ENCODE measurements at places on chromosomes 7 and 10.

DNA sequence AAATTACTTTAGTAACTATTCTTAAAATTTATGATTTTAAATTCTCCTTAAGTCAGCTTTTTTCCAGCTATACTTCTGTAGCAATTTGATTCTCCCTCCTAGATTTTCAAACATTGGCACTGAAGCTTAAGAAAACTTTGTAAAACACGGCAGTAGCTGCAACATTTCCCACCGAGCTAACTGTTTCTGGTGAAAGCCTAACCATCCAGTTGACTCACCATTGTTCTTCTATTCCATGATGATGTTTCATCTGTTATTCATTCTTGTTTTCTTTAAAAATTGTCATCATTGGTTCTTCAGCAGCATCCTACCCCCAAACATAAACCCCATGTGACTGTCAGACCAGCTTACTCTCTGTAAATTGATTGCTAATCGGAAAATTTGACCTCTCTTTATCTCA, 312.3 kb downstream of the DGKB start:
- DNase-seq, result no peak

GRCh38 chr7:158606129-158606528, 18.5 kb upstream of the PTPRN2 start:
- DNase-seq, result no peak

DNA sequence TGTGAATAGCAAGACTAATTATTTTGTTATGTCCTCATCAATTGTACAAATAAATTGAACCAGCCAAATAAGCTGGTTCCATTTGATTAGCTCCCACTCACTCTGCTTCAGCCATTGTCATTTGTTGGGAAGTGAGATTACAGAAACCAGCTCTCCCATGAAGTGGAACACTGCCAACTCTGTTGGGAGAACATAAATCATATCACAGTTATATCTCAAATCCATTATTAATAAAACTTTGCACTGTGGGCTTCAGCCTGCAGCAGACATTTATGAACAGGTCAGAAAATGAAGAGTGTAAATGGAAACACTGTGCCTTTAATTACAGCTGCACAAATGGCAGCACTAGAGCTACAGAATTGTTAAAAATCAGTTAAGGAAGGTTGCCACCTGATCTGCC, 46.7 kb upstream of the TEX47 start:
- no peak for DNase-seq

DNA sequence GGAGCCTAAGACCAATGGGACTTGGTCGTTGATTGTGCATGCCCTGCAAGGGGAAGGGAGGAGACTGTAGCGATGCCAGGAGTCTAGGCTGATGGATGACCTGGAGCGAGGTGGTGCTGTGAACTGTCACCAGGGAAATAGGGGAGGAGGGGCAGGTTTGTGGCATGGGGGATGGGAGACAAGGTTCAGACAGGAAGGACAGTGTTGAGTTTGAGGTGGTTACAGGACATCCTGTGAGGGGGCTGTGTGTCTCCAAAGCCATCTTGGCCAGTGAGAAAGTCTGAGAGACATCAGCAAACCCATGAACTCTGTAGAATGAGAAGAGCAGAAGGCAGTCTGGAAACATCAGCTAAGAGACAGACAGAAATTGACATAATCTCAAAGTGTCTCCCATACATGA, 38.5 kb upstream of the KDM7A start:
- no peak for DNase-seq

- DNase-seq, result no peak
Observed at GRCh38 chr10:70254778-70255328, 21.6 kb upstream of the PPA1 start.

DNA sequence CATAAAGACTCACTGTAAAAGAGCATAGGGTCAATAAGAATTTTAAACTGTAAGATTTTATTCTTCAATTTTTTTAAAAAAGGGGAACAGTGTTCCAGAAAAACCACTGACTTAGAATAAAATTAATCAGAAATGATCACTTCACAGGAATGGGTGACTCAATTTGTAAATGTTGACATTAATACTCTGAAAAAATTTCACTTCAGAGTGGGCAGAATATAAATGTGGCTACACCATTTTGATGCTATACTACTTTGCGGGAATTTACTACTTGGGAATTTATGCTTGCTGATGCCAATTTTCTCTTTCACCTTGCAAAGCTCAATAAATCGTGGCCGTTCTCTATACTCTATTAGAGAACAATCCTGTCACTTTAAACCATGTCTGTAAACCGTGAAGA, 126.9 kb downstream of the HIBADH start:
- no peak for DNase-seq

DNA sequence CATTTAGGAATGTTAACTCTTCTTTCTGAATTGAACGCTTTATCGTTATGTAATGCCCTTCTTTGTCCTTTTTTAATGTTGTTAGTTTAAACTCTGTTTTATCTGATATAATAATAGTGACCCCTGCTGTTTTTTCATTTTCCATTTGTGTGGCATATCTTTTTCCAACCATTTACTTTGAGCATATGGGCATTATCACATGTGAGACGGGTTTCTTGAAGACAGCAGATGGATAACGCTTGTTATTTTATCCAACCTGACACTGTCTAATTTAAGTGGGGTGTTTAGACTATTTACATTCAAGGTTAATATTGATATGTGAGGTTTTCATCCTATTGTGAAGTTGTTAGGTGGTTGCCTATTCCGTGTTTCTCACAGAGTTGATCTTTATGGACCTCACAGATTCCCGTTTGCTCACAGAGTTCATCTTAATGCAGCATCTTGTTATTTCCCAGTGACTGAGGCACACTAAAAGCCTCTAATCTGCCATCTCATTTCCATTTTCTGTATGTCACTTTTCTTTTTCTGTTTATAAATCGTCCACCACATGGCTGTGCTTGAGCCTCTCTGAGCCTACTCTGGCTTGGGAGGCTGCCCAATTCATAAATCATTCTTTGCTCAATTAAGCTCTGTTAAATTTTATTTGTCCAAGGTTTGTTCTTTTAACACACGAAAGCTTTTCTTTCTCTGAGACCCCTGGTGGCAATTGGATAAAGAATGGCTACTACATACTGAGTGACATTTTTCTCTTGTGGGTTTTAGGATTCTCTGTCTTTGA, 286.2 kb downstream of the HTR7 start:
- no peak for DNase-seq

DNA sequence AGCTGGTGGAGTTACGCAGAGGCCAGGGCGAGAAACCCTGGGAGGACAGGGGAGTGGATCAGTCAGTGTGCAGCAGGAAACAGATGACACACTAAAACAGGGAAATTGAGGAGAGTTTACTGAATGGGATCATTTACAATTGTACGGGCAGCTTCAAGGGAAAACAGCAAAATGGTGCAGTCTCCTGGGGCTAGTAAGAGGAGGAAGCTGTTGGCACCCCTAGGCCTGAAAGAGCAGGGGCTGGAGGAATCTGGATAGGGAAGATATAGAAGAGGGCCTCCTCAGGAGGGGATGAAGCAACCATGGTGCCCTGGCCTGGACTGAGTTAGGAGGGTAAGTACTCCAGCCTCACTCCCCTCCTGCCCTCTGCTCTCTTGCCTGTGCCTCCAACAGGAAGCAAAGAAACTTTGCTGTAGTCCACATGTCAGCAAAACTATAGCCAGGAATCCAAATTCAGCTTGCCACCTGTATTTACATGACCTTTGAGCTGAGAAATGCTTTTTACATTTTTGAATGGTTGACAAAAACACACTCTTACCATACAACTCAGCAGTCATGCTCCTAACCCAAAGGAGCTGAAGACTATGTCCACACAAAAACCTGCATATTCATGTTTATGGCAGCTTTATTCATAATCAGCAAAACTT, 52.3 kb upstream of the OPN4 start:
- no peak for DNase-seq

GRCh38 chr7:24587853-24588252, 14.6 kb downstream of the PALS2 start:
- DNase-seq, result peak; percentile 88

GRCh38 chr7:50312250-50313162, 8.0 kb downstream of the IKZF1 start:
- peak; percentile 57 for DNase-seq

GRCh38 chr7:2248984-2249694, 7.1 kb downstream of the NUDT1 start:
- no peak for DNase-seq

DNA sequence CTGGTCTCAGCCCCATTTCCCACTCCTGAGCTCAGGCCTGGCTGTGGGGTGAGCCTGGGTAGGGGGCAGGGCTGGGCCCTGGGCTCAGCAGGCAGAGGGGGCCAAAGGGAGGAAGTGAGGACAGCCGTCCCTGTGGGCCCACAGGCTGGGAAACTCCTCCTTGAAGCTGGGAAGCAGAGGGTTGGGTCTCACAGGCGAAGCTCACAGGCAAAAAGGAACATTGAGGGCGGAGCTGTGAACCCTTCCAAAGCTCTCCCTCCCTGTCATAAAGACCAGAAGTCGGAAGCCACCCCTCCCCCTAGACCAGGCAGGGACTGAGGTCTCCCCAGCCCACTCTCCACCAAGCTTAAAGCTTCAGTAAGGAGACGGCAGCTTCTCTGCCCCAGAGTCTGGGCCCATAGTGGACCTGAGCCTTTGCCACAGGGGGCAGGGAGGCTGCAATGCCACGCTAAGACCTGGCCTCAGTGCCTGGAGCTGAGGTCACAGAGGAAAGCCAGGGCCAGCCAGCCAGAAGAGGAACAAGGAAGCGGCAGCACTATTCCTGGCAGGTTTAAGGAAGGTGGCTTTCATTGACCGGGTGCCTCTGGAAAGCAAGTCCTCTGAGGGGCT, 1.0 kb upstream of the KCP start:
- no peak for DNase-seq

DNA sequence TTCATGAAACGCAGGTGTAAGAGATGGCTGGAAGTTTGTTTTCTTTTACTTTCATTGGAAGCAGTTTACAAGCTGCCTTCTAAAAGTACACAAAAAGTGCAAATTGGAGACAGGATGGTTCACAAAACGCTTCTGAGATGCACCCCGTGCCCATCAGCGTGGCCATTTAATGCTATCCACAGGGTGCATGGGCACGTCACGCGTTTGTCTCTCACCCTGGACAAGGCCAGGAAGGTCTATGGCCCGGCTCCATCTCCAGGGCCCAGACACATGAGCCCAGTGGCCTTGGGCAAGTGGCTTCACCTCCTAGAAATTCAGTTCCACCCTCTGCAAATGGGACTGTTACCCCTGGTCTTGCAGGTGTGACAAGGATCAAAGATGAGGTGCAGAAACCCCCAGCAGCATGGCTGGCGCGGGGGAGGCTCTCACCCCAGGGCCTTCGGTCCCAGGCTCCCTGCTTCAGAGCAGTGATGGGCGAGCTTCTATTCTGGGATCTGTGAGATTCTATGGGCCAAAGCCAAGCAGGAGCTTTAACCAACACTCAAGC, 60.8 kb upstream of the EBF3 start:
- no peak for DNase-seq

GRCh38 chr7:138987686-138988085, 6.5 kb upstream of the KIAA1549 start:
- no peak for DNase-seq

- DNase-seq, result no peak
Observed at GRCh38 chr10:42754155-42755027, 28.2 kb upstream of the BMS1 start.

- no peak for DNase-seq
Observed at GRCh38 chr7:20383351-20383750, 52.7 kb downstream of the ITGB8 start.

DNA sequence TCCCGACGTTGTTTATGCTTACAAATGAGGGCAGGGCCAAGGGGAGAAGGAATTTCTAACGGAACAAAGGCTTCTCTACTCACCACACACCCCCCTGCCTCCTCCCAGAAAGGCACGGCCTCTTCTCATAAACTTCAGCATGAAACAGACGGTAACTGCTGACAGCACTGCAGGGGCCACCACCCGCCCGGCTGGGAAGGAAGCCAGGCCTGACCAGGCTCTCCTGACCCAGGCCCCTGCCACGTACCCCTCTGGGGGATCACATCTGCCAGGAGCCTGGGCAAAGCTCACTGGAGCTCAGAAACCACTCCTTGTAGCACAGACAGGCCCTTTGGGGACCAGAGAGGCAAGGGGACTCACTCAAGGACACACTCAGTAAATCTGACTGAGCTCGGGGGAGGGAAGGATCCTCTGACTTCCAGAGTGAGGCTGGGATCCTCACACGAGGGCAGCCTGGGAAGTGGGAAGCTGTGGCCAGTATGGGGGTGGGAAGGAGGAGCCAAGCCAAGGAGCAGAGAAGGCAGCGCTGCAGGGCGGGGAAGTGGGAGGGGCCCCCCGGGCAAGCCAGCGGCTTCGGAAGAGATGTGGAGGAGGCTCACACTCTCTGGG, 46.1 kb downstream of the ZCCHC24 start:
- no peak for DNase-seq

- no peak for DNase-seq
Observed at GRCh38 chr10:70889291-70889690, 926 bp upstream of the PCBD1 start.

DNA sequence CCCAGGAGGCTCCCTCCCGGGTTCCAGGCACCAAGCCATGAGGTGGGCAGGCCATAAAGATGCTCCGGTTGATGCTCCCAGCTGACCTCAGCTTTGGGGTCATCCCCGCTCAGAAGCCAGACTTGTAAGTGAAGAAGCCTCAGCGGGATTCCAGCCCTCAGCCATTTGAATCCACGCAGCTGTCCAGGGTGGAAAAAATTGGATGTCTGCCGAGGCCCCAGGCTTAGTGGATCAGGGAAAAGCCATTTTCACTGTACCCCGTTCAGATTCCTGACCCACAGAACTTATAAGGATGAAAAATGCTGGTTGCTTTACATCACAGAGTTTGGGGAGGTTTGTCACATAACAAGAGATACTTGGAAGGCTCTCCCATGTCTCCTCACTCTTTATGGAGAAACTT, 49.2 kb upstream of the CPN1 start:
- DNase-seq, result no peak

DNA sequence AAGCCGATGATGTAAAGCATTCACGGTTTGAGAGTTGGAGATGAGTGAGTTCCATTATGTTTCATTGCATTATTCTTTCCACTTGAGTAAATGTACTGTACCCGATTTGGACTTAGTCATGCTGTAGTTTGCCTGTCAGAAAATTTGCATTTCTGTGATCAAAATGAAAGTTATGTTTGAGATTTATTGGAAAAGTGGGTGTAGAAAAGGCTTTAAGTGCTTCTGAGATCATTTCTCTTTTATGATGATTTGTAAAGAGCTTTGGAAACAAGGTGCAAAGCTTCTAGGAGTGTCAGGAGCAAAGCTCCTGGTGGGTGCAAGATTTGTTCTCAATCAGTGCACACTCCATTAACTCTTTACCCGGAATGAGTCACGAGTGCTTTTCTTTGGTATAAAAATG, 204.1 kb upstream of the POM121L12 start:
- no peak for DNase-seq

GRCh38 chr10:30675791-30676718, 46.5 kb upstream of the LYZL2 start:
- DNase-seq, result no peak

DNA sequence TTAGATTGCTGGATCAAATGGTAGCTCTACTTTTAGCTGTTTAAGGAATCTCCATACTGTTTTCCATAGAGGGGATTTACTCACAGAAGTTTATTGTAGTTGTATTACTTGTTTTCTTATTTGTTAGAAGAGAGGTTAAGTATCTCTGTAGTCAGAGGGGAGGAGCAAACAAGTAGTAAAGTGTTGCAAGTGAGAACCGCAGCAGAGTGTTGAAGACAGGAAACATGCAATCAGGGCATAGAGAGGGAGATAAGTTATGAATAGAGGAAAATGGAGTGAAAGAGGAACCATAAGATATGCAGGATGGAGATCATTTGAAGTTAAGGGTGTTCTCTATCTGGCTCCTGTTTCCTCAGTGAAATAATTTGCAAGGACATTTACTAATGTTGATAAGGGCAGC, 331.4 kb upstream of the TMEM229A start:
- no peak for DNase-seq

GRCh38 chr7:93364806-93365205, 132.6 kb downstream of the VPS50 start:
- DNase-seq, result no peak

All from NAMALWA (cell line).